ENCODE measurements at places on chromosomes 7 and 10.

GRCh38 chr10:67923551-67923950 lies 39.1 kb downstream of the SIRT1 start:
- no peak for DNase-seq

DNA sequence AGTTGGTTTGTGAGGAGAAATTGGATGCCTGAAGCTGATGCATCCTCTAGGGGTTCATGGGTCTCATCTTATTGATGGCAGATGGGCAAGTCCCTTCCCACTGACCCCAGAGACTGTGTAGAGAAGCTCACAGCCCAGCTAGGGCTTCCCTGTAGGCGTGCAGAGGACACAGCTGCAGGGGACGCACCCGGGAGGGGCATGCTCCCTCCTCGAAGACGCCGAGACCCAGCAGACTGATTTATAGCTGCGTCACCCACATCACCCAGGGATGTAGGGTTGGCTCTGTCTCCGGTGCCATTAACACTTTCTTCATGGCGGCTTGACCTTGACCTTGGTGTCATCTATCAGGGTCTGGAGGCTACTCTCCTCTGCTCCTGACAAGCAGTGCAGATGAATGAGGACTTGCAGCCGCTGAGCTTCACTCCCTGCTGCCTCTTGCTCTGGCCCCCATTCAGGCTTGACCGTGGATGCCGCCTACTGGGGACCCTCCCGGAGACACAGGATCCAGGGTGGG lies 549.7 kb downstream of the TCERG1L start:
- no peak for DNase-seq

DNA sequence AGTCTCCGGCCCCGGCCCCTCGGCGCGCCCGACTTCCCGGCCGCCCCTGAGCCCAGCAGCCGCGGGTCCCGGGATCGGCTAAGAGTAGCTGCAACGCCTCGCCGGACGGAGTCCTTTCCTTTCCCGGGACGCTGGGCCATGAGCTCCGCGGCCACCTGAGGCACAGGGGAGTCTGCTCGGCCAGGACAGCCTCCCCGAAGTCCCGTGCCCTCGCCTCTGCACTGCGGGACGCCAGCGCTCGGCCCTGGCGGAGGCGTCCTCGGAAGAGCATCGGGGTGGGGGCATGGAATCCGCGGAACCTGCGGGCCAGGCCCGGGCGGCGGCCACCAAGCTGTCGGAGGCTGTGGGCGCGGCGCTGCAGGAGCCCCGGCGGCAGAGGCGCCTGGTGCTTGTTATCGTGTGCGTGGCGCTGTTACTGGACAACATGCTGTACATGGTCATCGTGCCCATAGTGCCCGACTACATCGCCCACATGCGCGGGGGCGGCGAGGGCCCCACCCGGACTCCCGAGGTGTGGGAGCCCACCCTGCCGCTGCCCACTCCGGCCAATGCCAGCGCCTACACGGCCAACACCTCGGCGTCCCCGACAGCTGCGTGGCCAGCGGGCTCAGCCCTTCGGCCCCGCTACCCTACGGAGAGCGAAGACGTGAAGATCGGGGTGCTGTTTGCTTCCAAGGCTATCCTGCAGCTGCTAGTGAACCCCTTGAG lies 502 bp downstream of the SLC18A3 start:
- DNase-seq = no peak

GRCh38 chr7:74164985-74165456 lies 9.1 kb upstream of the EIF4H start:
- DNase-seq = no peak

GRCh38 chr7:101924171-101924570 lies 106.7 kb downstream of the CUX1 start:
- peak; percentile 39 for DNase-seq

- DNase-seq = peak; percentile 10
These were observed 745 bp downstream of the TCERG1L start for GRCh38 chr10:131310551-131311401.

DNA sequence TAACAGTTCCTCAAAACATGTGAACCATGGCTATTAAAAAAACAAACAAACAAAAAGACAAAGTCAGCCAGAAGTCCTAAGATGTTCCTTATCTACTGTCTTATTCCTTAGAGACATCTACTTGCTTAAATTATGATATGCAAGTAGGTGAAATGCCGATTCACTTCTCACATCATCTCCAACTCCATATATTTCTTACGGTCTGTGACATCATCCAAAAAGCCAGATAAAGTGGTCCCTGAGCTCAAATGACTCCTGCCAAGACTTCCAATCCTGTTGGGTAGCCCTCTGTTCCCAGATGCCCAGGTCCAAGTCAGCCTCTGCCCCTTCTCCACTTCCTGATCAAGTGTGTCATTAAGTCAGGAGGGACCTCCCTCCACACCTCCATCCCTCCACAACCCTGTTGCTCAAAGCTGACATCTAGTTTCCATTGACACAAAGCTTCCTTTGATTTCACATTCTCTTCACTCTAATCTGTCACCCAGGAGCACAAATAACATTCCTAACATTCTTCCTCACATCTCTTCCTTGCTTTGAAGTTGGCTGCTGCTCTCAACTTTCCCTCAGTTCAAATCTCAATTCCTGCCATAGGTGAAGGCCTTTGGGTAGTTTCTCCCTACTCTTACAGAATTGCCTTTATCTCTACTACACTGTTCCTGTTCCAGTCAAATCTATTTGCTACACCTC lies 56.1 kb upstream of the PDLIM1 start:
- DNase-seq = no peak

DNA sequence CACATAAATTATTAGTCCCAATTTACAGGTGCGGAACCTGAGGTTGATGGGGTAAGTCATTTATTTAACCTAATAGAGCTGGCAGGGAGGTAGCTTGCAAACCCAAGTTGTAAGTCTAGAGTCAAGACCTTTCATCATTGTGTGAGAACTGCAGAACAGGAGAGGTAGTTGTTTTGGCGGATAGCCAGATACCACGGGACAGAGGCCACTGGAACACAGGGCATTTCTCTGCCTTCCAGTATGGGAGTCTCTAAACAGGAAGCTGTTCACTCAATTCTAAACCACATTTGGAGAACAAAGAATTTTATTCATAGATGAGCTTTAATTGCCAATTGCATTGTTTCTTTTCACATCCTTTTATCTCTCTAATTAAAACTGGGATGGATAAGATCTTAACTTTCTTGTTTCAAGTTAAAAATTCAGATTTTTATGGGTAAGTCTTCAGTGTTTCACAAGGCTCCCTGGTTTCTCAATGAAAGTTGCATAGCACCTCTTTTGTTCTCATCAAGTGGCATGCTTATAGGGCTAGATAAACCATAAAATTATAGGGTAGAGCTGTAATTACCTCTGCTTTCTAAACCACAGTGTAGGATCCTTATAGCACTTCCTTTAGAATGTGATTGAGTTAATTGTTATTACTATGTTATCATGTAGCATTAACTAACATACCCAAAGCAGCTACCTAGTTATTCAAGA lies 489.0 kb downstream of the GATA3 start:
- DNase-seq = no peak

DNA sequence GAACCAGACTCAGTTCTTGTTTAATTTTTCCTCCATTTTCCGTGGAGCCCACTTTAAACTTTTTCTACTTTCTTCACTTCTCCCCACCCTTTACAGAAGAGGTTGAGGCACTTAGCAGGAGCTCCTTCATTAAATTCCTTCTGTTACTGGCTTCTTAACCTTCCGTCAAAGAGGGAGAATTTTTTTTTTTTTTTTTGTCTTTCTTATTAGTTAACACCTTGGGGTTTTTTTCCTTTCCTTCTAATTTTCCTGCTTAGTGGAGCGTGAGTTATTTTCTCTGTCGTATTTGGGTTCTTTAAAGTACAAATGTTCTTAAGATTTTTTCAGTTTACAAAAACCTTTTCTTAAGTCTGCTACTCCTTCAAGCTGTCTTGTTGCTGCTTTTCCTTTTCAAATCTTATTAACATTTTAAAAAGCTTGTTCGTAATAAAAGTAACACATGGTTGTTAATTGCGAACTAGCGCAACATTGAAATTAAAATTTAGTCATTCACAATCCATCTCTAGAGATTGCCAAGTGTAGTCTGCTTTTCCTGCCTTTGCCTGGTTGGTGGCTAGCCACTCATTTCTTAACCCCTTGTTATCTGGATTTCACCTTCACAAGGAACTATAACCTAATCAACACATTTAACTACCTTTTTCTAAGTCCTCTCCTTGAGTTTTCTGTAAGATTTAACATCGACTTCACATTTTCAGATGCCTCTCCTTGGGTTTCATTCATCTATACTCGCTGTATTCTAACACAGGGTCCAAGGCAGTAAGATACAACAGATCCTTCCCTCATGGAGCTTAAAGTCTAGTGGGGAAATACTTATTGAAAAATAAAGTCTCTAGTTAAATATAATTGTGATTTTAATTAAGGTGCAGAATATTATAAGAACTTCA lies 2.0 kb downstream of the BMPR1A start:
- no peak for DNase-seq

DNA sequence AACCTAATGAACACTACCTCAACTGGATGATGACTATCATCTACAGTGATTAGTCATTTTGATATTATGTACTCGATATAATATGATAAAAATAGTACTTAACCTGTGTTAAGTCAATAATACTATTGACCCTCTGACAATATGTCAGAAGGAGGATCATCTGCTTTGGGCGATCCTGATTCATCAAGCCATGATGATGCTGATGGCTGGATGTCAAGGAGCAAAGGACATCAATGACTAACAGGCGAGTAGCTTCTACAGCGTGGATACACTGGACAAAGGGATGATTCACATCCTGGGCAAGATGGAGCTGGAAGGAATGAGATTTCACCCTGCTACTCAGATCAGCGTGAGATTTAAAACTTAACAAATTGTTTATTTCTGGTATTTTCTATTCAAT lies 94.4 kb upstream of the SKAP2 start:
- no peak for DNase-seq

DNA sequence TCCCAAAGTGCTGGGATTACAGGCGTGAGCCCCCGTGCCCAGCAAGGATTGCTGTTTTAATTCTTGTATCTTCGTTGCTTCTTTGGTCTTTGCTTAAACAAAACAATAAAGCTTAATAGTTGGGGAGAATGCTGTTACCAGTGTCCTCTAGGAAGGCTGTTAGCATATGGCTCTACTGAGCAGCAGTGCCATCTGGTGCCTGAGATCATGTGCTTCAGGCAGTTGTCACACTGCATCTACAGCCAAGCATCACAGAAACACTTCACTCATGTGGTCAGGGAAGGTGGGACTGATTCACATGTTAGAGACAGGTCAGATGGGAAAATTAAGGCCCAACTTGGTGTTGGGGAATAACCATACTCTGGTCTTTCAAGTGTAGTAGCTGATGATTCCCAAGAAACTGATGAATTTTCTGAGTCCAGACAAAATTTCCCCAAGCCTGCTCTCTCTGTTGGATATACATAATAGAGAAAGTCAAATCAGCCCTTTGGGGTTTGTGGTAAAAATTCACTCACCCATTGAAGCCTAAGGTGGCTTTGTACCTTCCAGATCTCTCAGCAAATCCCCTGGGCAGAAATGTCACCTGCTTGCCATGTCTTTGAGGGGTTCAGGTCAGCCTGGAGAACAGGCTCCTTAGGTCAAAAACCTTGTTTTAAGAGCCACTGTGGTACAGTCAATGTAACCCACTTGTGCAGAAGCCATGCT lies 28.4 kb downstream of the UBE2D4 start:
- DNase-seq = peak; percentile 14

DNA sequence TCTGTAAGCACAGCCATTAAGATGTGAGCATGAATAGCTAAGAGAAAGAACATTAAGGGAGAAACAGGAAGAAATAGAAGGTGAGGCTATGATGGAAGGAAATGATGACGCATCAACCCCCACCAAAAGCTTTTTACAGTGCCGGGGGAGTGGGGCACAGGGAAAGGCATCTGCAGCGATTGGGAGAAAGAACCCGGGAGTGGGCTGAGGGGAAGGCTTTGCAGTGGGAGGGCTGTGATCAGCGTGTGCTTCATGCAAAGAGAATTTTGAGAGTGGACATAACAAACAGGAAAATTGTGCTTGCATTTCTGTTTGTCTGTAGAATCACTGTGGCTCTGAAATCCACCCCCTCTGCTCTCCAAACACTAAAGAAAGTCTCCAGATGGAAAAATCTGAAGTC lies 250.8 kb downstream of the KCNMA1 start:
- DNase-seq = no peak

DNA sequence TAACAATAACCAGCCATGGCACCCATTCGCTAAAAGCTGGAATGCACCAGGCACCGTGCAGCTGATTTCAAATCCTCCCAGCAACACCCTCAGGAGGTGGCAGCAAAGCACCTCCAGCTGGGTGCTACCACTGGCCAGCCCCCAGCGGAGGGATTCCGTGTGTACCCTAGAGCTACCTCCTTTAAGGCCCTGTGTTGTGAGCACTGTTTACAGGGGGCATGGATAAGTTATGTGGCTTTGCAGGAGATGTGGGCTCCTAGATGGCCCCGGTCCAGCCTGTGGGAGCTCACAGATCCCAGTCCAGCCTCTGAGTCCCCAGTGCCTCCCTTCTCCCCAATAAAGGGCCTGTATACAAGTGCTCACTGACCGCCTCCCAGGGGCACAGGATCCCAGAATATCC lies 27.1 kb downstream of the TNRC18 start:
- DNase-seq = peak; percentile 69

DNA sequence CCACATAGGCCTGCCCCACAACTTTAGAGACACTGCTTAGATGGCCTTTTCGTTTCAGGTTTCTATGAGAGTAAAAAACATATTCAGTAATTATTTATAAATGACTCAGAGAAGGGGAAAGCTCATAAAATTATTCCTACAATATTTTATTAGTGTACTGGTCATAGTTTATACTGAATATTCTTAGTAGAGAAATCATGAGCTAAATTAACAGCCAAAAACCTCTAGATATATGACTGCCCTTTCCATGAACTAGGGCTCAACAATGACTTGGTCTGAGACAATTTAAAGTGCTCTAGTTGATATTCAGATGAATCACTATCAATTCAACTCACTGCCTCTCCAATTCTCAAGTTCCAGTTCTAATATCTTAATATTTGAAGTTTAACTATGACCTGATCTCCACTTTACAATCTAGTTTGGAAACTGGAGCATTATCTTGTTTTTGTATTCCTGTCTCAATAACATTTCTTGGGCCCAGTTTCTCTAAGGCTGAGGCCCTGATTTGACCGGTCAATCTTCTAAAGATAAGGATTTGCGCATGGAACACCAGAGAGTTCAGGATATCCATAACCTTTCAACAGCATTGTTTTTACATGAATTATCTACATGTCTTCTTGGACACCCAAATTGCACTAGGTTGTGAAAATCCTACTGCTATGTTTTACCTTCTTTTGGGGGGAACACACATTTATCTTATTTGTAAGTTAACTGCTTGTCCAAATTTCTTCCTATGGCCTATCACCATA lies 141.6 kb downstream of the DGKB start:
- no peak for DNase-seq

GRCh38 chr7:40733578-40733977 lies 598.8 kb downstream of the SUGCT start:
- no peak for DNase-seq

- no peak for DNase-seq
These were observed 15.5 kb upstream of the SP4 start for GRCh38 chr7:21412410-21412851.
